ENCODE measurements at places on chromosomes 6 and 20. TPM values are rescaled to one million over a fixed set of nuclear protein-coding genes. Genes with fewer than 3 reads are reported as not detected.
A peak's percentile ranks its signal among the peaks of the same experiment; 100 is the strongest.

GRCh38 chr6:121549736-121550135 lies 114.3 kb downstream of the GJA1 start:
- no peak for DNase-seq

GRCh38 chr6:17886891-17887290 lies 100.5 kb downstream of the KIF13A start:
- DNase-seq, result peak; percentile 50

GRCh38 chr6:26595669-26596269 lies 984 bp upstream of the ABT1 start:
- DNase-seq, result peak; percentile 85

GRCh38 chr6:101396548-101397173 lies 3.2 kb downstream of the GRIK2 start:
- no peak for DNase-seq

- no peak for DNase-seq
Observed at GRCh38 chr6:113433335-113433991, 423.7 kb upstream of the MARCKS start.

DNA sequence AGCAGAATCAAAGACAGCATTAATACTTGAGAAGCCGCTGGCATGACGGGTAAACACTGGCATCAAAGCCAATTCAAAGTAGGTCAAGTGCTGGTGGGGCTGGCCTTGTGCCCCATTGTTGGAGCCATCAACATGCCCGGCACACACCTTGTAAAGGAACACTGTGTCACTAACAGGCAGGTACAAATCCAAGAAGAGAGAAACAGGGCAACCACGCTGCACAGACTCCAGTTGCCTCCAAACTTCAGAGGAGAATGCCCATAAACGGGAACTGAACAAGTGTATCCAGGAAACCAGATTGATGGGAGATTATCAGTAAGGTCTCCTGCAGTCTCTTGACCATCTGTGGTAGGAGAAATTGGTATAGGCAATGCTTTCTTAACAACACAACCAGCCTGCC lies 127.0 kb upstream of the STXBP5 start:
- peak; percentile 64 for DNase-seq

DNA sequence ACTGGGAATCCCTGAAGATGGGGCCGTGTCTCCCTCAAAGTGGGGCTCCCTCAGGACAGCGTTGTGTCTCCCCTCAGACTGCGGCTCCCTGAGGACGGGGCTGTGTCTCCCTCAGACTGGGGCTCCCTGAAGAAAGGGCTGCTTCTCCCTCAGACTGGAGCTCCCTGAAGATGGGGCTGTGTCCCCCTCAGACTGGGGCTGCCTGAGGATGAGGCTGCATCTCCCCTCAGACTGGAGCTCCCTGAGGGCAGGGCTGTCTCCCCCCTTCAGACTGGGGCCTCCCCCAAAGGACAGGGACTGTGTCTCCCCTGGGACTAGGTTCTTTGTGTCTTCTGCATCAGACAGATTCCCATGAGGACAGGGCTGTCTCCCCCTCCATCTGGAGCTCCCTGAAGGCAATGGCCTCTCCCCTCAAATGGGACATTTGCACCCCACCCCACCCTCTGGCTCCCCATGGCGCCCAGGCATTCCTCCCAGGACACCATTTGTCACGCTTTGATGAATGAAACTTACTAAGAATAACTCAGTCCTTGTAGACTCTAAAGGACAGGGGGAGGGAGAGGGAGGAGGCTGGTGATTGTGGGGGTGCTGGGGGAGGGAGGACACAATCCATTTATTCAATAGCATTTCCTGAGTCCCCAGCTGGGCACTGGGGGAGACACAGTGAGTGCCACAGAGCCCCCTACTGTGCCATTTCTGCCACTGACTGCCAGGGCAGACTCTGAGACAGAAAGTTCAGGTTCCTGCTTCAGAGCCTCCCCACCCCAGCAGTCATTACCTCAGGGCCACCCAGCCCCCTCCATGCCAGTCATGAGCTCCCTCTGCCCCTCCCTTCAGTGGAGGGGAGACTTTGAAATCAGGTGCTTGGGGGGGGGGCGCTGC lies 122.4 kb downstream of the MRPL14 start:
- no peak for DNase-seq

- no peak for DNase-seq
Observed at GRCh38 chr20:63854069-63854765, 7.1 kb upstream of the ABHD16B start.

The TMEM244 gene
- total RNA-seq, result not detected

The XKR7 gene
- total RNA-seq, result 20.0 TPM

The OOEP gene
- not detected for total RNA-seq
